WERI-Rb-1 (cell line): ENCODE measurements at places on chromosomes 5 and 9.

GRCh38 chr5:125326150-125326510, 579.7 kb upstream of the ZNF608 start:
- peak; percentile 27 for DNase-seq

DNA sequence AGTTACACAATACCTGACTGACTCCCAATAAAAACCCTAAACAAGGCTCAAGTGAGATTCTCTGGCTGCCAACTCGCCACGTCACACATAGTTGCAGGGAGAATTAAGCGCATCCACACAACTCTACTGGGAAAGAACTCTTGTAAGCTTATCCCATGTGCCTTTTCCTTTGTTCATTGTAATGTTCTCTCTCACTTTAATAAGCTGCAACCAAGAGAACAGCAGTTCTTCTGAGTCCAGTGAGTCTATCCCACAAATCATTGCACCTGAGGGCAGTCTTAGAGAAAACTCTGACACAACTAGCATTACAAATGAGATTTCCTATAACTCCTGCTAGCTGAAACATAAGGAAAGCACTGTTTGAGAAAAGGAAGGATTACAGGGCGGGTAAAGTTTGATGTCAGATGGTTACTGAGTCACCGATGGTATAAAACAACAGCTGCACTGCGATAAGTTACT, 27.4 kb downstream of the CENPK start:
- DNase-seq = no peak

GRCh38 chr9:95316274-95316673, 1.2 kb downstream of the FANCC start:
- no peak for DNase-seq

- no peak for DNase-seq
Measured at GRCh38 chr9:132199056-132199455, 37.2 kb downstream of the NTNG2 start.

DNA sequence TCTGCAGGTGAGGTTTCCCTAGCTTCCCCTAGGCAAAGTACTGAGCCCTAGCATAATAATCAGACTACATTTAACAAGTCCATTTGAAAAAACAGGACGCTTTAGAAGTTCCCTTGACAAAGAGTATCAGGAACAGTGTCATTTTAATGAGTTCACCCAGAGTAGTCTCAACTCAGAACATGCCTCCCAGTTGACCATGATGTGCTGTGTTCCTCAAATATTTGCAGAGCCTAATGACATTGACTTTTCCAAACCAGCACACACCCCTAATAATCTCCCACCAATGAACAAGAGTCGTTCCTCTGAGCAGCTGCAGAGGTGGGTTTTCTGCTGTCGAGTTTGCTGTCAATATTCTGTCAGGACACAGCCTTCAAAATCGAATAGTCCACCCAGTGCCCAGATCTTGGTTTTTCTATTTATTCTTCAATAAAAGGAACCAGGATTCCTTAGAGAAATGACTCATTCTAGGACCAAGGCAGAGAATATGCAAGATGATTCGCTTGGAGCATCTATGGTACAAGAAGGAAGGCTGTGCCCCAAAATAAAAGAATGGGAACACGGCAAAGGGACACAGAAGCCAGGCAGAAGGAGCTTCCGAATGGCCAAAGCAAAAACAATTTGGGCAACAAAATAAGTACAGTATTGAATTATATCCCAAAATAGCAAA, 57.6 kb downstream of the OTULIN start:
- no peak for DNase-seq

DNA sequence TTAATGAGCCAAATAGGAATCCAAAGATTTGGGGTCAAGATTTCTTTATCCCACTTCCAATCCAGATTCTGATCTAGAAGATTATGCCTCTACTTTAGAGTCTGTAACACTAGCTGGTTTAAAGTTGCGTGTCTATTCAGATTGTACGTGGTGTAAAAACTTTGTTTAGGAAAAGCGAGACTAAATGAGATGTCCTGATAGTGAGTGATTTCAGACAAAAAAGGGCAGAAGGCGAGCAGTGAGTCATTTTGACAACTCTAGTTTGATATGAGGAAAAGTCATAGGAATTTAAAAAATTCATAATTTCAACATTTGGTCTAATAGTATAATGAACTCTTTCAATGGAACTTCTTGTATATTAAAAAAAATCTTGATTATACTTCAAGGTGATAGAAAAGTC, 119.6 kb upstream of the KLF9 start:
- no peak for DNase-seq

DNA sequence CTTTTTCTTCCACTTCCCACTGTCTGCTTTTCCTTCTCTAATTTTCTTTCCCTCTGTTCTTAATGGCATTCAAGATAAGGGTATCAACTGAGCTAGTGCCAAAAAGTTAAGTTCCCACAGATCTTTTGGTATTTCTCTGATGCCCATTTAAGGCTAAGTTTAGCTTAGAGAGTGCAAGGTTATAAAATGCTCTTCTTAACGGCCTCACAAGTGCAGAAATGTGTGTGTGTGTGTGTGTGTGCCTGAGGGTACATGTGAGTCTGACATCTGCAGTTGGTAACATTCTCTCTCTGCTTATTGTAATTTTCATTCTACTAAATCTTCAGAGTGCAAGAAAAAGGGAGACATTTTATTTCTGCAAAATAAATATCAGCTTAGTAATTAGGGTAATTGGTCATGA, 24.2 kb downstream of the FBN2 start:
- DNase-seq = no peak

DNA sequence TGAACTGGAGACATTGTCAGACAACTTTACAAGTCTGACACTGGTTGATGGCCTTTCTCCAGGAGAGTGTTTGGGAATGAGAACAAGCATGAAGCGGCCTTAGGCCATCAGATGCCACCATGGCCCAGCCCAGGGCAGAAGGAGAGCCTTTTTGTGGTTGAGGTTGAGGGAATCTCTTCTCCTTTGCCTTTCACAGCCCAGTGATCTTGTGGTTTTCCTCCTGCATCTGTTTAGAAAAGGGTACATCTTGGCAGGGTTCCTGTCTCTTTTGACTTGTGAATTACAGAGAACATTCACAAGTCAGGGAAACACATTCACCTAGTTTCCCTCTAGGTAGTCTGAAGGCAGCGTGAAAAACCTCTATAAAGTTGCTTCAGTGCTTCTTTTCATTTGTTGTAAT, 27.5 kb downstream of the DMRT2 start:
- DNase-seq = no peak

DNA sequence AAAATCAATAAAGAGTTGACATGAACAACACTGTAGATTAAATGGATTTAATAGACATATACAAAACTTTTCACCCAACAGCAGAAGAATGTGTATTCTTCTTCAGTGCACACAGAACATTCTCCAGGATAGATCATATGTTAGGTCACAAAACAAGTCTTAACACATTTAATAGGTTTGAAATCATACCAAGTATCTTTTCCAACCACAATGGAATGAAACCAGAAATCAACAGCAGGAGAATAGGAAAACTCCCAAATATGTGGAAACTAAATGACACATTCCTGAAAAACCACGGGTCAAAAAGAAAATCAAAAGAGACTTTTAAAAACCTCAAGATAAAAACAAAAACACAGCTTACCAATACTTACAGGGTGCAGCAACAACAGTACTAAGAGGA, 790.1 kb upstream of the ZNF608 start:
- no peak for DNase-seq

DNA sequence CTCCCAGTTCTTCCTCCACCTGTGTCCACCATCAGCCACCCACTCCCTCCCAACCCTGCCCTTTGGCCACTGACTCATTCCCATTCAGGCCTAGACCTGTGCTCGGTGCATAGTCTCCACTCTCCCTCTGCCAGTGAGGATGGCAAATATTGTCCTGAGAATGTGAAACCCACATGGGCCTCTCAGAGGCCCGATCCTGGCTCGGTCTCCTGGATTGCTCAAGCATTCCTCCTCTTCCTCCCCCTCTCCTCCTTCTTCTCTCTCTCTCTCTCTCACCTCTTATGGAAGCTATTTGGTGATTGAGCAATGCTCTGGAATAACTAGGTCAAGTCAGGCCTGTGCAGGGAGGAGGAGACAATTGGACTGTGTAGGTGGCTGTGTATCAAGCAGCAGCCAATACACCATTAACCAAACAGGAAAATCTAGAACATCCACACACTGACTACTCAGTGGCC, 99.9 kb downstream of the KLF4 start:
- no peak for DNase-seq

DNA sequence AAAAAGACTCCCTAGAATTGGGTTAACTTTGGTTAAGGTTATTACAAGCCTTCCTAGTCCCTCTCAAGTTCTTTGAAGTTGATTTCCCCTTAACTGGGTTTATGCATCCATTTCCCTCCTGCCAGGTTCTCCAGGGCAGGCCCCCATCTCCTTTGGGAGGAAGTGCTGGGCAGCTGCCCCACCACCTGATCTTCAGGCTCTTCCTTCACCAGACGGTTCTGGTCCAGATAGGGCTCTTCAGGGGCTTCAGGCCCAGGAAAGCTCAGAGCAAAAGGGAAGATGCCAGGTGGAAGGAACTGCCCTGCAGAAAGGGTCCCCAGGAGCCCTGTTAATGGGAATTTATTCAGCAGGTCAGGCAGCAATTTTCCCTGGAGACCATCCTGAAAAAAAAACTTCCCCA, 2.1 kb downstream of the SMIM32 start:
- no peak for DNase-seq
